Hematopoietic multipotent progenitor cell treated with erythropoietin and hydrocortisone succinate and interleukin-3 and kit ligand, for 6 days (in vitro differentiated cells): ENCODE measurements at places on chromosomes 11 and 22.
A peak's percentile ranks its signal among the peaks of the same experiment; 100 is the strongest.

GRCh38 chr11:34492806-34493414, 20.7 kb downstream of the ELF5 start:
- DNase-seq: peak; percentile 92

- peak; percentile 45 for DNase-seq
These were observed 757 bp upstream of the HINFP start for GRCh38 chr11:119120639-119121007.

DNA sequence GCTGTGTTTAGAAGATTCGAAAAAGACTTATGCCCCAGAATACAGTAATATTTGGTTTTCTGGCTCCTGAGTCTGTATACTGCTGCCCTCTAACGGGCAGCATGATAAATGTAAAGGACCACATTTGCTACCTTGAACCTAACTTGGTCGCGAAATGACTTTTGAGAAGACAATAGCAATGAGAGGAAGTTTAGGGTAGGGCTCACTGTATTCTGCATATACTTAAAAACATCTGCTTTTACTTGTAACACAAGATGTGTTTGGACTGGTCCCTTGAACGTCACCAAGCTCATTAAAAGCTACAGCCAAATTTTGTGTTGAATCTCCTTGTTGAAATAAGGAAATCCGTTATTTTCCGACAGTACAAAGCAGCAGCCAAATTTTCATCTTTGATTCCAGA, 309.1 kb downstream of the SWAP70 start:
- peak; percentile 77 for DNase-seq

DNA sequence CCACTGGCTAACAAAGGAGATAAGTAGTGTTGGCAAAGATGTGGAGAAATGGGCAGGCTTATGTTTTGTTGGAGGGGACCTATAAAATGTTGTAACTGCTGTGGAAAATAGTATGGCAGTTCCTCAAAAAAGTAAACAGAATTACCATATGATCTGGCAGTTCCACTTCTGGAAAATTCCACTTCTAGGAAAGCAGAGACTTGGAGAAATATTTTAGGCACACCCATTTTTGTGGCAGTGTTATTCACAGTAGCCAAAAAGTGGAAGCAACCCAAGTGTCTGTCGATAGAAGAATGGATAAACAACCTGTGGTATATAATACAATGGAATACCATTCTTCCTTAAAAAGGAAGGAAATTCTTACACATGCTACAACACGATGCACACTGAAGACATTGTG, 57.0 kb upstream of the ADORA2A start:
- DNase-seq: no peak
